ENCODE measurements at places on chromosomes 6 and 20. TPM values are rescaled to one million over a fixed set of nuclear protein-coding genes. Genes with fewer than 3 reads are reported as not detected.
A peak's percentile ranks its signal among the peaks of the same experiment; 100 is the strongest.

DNA sequence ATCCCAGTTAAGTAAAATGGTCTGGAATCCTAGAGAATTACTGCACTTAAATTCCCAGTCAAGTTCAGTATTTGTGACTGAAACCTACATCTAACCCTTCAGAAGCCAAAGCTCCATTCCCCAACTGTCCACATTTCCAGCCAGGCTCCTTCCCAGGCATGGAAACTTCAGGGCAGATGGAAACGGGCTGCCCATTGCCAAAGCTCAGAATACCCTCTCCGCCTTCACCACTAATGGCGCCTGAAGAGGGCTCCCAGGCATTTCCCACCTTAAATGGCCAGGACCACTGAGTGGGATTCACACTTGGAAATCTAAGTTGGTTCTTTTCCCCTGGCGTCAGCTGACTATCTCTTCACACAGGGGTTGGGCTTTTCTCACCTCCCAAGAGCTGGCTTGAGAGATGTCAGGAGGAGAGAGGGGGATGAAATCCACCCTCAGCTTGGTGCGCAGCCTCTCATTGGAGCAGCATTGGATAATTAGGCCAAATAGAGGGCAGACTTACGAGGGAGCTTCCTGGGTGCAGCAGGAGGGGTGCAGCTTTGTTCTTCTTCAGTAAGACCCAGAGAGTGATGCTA, 82.9 kb downstream of the ANKRD60 start:
- no peak for DNase-seq

GRCh38 chr20:17172836-17173516, 53.9 kb upstream of the PCSK2 start:
- DNase-seq, result no peak

- DNase-seq, result no peak
These were observed 650.7 kb downstream of the KIF16B start for GRCh38 chr20:15922556-15922955.

- DNase-seq, result no peak
These were observed 55.0 kb downstream of the SAMD5 start for GRCh38 chr6:147563472-147563871.

DNA sequence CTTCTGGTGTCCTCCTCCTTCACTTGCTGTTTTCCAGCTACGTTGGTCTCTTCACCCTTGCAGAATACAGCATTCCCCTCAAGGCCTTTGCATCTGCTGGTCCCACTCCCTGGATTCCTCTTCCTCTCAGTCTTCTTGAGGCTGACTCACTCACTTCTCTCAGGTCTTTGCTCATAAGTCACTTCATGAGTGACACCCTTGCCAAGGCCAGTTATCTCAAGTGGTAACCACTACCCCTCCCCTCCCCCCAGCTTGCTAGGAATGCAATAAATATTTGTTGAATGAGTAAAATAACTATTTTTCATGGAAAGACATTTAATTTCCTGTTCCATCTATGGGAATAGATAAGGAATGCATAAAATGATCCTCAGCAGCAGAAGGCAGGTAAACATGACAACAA, 131.7 kb downstream of the PLCB4 start:
- DNase-seq, result peak; percentile 79

- no peak for DNase-seq
These were observed 38.9 kb downstream of the CDH22 start for GRCh38 chr20:46269372-46269771.

GRCh38 chr6:108350528-108350927, 55.7 kb downstream of the AFG1L start:
- DNase-seq, result peak; percentile 38

- no peak for DNase-seq
These were observed 1.9 kb upstream of the HMGA1 start for GRCh38 chr6:34234667-34235306.

DNA sequence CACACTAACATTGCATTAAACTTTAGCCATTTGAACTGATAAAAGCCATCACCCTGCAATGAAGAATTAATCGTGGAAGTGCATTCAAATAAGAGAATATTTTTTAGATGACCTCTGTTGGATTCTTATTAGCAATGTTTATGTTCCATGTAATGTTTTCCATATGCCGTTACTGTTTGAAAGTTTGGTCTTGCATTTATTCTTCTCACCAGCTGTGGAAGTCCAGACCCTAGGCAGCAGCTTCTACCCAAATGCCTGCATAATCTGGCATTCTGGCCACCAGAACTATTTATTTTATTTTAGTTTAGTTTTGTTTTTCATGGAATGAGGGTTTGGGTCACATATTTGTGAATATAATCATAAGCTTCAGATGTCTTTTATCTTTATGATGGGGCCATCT, 140.4 kb downstream of the SAMD5 start:
- DNase-seq, result no peak

DNA sequence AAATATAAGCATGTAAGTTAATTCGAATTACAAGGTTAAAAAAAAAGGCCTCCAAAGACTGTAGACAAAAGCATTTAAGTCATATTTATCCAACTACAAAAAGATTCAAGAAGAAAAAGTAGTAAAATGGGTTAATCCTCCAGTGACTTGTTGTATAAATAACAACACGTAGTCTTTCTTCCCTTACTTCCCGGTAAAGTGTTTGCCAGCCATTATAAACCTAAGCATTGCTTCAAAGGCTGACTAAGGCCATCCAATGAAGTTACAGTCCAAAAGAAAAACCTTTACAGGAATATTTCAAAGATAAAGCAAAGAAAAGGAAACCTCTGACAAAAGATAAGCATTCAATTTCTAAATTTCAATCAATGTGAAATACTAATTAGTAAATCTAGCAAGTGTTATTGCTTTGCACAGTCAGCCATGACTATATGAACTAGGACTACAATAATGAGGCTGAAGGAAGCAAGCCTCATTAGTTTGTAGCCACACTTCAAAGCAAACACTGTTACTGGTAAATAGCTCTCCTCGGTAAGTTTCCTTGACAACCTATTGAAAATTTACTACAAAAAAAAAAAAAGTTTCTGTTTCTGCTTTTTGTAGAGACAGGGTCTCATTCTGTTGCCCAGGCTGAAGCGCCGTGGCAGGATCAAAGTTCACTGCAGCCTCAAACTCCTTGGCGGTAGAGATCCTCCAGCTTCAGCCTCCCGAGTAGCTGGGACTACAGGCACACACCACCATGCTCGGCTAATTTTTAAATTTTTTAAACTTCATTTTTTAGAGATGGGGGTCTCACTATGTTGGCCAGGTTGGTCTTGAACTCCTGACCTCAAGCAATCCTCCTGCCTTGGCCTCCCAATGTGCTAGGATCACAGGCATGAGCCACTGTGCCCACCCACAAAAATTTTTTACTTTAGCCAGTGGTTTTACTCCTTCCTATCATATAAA, 46.0 kb downstream of the NUDT3 start:
- peak; percentile 86 for DNase-seq

- no peak for DNase-seq
These were observed 23.3 kb downstream of the NUP153 start for GRCh38 chr6:17683428-17683827.

- peak; percentile 41 for DNase-seq
These were observed 47.6 kb upstream of the PTGIS start for GRCh38 chr20:49615401-49616153.

- DNase-seq, result peak; percentile 41
These were observed 160.9 kb upstream of the SPTLC3 start for GRCh38 chr20:12847872-12848271.

GRCh38 chr6:55886185-55886836, 10.9 kb upstream of the BMP5 start:
- DNase-seq, result peak; percentile 33

- no peak for DNase-seq
These were observed 277.7 kb downstream of the ADGB start for GRCh38 chr6:146876271-146877151.

GRCh38 chr20:59778615-59779200, 154.7 kb downstream of the SYCP2 start:
- DNase-seq, result no peak

DNA sequence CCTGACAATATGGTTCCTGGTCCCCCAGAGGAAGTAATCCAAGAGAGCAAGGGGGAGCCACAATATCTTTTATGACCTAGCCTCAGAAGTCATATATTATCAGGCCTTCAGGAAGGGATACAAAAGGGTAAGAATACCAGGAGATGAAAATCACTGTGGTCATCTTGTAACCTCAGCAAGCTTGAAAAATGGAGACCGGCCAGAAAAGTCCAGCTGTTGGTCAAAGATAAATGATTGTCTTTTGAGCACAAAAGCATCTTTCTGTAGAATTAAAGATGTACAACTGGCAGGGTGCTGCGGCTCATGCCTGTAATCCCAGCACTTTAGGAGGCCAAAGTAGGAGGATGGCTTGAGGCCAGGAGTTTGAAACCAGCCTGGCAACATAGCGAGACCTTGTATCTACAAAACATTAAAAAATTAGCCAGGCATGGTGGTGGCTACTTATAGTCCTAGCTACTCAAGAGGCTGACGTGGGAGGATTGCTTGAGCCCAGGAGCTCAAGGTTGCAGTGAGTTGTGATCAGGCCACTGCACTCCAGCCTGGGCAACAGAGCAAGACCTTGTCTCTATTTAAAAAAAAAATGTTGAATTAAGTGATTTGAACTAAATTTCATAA, 118.0 kb upstream of the MARCKS start:
- no peak for DNase-seq

- no peak for DNase-seq
These were observed 46.5 kb upstream of the TPD52L1 start for GRCh38 chr6:125107048-125107447.

- no peak for DNase-seq
These were observed 2.6 kb downstream of the SENP6 start for GRCh38 chr6:75604294-75604693.

Gene SEMG1
- not detected for total RNA-seq

Gene FRK
- 44.4 TPM for total RNA-seq

Gene C20orf204
- 0.45 TPM for total RNA-seq

Gene CALHM4
- total RNA-seq, result not detected

Gene WDR27
- 7.1 TPM for total RNA-seq

Gene THBD
- total RNA-seq, result 0.99 TPM

Gene GSTA2
- not detected for total RNA-seq

Gene KIAA1755
- not detected for total RNA-seq

Gene CRISP2
- 0.10 TPM for total RNA-seq

Gene SOD2
- total RNA-seq, result 3,674 TPM

Gene C20orf141
- not detected for total RNA-seq

Gene MAS1
- total RNA-seq, result not detected

Gene ASIP
- total RNA-seq, result not detected

Data from renal cortical epithelial cell (primary cell).